Stimulated activated CD4-positive, alpha-beta T cell treated with anti-CD3 and anti-CD28 coated beads, Interleukin-2, amount 100 ng/mL, for 24 hours (primary cell): ENCODE measurements at places on chromosomes 3 and 15.

GRCh38 chr3:129599607-129600006, 6.9 kb downstream of the PLXND1 start:
- no peak for DNase-seq

DNA sequence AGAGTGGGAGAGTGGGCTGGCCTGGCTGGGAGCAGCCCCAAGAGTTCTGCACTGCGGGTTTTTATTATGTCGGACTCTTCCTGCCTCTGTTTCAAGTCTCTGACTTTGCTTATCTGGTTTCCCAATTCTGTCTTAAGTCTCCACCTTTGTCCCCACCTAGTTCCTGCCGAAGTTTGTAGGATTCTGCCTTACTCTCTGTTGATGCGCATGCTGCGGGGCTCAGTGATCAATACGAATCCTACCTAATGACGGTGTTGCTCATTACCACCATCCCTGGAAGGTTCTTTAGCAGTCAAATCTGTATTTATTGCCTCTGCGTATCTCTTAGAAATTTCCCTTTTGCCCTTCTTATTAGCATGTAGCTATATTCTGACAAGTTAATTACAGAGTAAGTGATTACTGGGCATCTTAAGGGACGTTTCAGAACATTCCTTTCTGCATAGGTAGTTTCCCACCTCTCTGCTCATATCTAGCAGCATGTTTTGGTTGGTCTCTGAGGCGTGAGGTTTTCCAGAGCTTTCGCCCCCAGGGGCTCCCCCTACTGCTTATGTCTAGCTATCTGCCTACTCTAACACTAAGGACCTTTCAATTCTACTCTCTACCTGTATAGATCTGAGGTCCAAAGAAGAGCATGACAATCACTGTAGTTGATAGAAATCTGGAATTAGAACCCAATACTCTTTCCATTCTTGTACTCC, 236.0 kb upstream of the EIF1B start:
- no peak for DNase-seq

- no peak for DNase-seq
These were observed 384.7 kb downstream of the PDCD6IP start for GRCh38 chr3:34183114-34183513.

DNA sequence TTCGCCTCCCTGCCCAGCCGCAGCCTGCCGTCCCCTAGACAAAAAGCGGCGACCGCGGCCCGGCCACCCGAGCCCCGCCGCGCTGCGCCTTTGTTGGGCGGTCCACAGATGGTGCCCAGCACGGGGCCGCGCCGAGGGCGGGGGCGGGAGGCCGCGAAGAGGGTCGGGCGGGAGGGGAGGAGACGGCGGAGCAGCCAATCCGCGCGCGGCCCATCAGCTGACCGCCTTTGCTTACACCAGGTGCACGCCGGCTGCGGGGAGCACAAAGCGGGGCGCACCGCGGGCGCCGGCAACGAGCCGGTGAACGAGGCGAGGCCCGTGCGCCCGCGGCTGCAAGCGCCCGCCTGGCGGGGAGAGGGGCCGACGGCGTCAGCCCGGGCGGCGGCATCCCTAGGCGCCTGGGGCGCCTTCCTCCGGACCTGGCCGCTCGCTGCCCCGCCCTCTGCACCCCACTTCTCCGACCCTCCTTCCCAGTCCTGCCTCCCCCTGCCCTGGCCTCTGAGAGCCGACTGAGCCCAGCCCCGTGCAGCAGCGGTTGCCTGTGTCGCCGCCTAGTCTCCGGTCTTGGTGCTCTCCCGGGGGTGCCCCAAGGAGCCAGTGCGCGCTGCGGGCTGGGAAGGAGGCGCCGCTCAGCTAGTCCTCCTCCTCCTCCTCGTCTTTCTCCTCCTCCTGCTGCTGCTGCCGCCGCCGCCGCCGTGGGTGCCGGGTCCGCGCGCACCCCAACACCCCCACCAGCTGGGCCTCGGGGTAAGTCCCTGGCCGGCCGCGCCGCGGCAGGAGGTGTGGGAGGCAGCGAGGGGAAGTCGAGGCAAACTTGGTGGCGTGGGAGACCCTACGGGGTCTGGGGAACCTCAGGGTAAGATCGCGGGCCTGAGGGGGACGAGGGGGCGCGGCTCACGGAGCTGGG, at the start of gene LRRN1:
LRRN1 (plus strand) TSS at position 259 of the 907 bp plus-strand sequence. CDS start 45,211 bp downstream, outside the sequence.
- DNase-seq = peak; percentile 22

GRCh38 chr3:141431411-141432378, 55.1 kb upstream of the RASA2 start:
- DNase-seq = no peak

DNA sequence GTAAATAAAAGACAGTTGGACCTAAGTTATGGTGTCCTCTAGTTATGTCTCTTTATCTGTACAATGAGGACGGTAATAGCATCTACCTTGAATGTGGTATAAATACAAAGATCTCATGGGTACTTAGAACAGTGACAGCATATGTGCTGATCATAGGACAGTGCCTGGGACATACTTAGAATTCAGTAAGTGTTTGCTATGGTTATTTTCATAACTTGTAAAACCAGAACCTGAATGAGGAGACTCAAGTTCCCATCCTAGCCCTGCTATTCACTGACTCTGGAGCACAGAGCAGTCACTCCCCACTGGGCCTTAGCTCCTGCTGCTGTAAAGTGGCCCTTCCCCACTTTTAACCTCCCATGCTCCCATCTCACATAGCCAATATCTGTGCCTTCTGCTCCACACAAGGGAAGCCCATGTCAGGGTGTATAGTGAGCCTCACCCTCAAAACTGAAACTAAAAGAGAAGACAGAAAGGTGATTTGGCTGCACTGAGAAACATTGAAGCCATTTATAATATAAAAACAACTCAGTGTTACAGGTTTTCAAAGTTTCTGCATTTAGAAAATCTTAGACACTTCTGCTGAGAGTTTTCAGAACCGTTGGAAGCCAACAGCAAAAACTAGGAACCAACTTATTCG, 225.4 kb upstream of the UBE2E2 start:
- DNase-seq = no peak

- no peak for DNase-seq
These were observed 61.7 kb downstream of the AGTR1 start for GRCh38 chr3:148759430-148759829.

DNA sequence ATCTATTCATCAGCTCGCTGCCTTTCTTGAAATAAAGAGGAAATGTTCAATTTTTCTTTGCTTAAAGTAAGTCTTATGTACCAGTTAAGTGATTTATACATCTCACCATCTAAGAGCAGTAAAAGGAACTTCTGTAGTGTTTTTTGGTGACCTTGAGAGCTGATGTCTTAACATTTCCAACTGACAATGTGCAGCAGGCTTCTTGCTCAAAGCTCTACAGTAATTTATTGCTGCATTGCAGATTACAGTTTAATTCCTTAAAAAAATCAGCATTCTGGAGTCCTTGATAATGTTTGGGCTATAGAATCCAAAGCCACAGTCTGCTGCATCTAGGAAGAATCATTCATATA, 61.6 kb downstream of the DIPK2A start:
- DNase-seq = no peak

DNA sequence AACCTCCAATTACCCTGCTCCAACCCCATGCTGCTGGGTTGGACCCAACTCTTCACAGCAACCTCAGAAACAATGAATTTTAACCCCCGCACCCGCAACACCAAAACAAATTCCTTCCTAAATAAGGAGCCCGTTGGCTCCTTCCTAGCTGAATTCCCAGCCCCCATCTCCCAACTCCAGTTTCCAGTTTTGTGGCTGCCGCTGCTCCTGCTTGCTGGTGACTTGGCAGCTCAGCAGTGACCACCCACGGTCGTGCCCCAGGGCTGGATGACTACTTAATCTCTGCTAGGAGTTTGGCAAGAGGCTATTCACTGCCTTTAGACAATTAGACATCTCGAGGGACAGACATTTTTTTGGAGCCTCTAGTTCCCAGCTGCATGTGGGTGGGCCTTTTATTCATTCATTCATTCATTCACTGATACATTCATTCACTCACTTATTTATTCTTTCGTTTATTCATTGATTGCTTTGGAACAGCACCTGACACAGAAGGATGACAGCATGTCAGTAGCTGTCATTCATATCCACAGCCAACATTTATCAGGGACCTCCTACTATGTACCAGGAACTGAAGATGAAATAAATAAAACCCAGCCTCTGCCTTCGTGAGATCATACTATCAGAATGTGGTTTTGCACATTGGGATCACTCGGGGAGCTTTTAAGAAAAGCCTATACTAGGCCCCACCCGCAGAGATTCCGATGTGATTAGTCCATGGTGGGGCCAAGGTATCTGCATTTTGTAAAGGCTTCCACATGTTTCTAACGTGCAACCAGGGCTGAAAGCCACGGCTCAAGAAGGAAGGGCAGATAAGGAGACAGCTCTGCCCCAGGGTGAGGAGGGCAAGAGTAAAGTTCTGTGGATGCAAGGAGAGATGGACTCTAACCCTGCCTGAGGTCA, 256.5 kb downstream of the SHQ1 start:
- no peak for DNase-seq

DNA sequence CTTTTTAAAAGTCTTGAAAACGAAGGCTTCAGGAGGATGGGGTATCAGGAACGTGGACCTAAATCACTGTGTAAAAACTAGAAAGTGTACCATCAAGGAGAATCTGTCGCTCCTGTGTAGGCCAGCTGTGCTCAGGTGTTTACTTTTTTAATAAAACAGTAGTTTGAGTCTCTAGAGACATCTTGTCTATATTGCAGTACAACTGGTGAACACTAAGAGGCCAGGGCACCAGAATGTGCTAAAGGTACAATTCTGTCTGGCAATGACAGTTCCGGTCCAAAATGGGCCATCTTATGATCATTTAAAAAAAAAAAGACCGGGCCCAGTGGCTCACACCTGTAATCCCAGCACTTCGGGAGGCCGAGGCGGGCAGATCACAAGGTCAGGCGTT, 61.8 kb upstream of the MCF2L2 start:
- no peak for DNase-seq

DNA sequence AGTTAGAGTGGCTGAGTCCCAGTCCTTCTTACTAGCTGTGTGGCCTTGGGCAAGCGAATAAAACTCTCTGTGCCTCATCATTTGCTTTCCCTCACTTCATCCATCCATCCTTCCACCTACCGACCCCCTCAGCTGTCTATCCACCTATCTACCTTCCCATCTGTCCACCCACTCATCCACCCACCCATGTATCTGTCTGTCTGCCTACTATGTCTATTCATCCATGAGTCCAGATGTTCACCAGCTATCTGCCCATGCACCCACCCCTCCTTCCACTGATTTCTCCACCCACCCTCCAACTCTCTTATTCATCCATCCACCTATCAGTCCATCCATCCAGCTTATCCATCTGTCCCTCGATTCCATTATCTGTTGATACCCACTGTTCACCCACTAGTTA, 60.4 kb upstream of the ATP2B2 start:
- no peak for DNase-seq

- no peak for DNase-seq
These were observed 5.0 kb downstream of the ELL3 start for GRCh38 chr15:43771816-43772215.

- no peak for DNase-seq
These were observed 69.0 kb upstream of the SAMMSON start for GRCh38 chr3:69930564-69930963.

GRCh38 chr3:64958199-64958843, 270.5 kb upstream of the ADAMTS9 start:
- no peak for DNase-seq

DNA sequence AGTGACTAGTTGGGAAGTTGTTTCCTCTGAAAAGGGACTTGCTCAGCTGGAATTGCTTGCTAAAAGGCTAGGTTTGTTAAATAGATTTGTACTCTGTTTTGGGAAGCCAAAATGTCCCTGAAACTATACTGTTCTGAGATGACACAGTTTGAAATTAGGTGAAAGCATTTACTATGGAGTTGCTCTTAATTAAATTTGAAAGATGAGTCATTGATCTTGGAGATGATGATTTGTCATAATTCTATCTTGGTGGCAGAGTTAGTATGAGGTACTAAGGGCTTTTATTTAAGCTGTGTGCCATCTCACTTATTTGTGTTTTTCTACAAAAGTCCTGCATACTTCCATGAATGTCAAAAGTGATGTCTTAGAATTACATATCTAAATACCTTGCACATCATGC, 320.9 kb downstream of the PTPRG start:
- no peak for DNase-seq

DNA sequence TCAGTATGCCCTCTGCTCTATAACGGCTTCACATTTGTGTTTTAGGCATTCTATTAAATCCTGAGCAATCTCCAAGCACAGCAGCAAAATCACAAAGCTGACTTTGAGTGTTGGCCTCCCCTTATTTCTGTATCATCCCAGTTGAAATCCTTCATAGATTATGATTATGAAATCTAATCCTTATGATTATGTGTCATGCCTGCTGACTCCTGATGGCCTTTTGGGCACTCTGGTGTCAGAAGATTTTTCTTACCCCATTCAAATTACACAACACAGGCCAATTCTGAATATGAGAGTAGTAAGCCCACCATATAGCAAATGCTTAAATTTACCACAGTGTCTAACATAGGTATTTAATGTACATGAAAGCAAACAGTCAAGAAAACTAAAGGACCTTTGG, 34.3 kb downstream of the CDV3 start:
- no peak for DNase-seq

GRCh38 chr3:40649346-40649745, 124.6 kb downstream of the ZNF621 start:
- no peak for DNase-seq

DNA sequence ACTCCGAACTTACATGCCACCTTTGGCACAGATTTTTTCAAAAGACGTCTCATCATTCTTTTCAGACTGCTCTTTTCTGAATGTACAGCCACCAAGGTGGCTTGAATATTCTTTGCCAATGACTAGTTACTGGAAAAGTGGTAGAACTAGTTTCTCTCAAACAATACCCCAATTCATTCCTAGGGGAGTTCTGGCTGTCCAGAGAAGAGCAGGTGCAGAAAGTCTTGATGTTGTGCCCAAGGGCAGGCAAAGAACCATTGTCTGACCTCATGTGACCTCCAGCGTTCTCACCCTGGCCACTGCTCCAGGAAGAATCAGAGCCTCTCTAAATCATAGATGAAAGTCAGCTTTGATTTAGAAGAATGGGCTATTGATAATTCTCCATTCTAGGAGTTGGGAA, 5.5 kb downstream of the LMOD3 start:
- no peak for DNase-seq

DNA sequence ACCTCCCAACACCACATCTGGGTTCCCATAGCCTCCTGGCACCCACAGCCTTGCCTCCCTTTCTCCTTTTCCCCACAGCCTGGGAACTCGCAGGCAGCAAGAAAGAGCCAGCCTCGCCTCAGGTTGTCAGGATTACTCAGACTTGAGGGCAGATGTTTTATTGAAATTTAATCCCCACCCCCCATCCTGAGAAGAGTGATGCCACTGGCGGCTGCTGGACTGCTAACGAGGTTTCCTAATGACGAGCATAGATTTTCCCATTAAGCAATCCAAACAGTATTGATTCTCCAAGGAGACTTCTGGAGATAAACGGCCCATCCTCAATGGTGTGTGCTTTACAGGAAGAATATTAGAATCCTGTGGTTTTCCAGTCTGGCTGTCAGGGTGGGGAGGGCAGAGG, 13.7 kb downstream of the SHF start:
- no peak for DNase-seq

- no peak for DNase-seq
These were observed 13.8 kb downstream of the RPL39L start for GRCh38 chr3:187125319-187126031.
